ENCODE measurements at places on chromosomes 1 and 21.

- DNase-seq: no peak
These were observed 7.1 kb downstream of the RAD54L start for GRCh38 chr1:46254668-46255067.

DNA sequence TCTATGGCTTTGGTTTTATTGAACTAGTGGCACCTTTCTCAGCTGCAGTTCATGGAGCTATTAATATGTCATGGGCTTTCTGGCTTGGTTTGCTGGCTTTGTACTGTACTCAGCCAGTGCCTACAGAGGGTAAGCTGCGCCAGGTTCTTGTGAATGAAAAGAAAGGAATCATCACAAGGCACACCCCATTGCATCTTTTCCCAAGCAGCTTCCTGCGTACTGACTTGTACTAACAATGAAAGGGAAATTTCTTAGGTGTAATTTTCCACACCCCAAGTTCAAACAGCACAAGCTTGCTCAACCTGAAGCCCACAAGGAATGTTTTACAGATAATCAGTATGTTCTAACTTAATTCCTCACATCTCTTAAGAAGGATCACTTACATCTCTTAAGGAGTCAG is 78.0 kb upstream of the TNFSF18 start:
- no peak for DNase-seq

DNA sequence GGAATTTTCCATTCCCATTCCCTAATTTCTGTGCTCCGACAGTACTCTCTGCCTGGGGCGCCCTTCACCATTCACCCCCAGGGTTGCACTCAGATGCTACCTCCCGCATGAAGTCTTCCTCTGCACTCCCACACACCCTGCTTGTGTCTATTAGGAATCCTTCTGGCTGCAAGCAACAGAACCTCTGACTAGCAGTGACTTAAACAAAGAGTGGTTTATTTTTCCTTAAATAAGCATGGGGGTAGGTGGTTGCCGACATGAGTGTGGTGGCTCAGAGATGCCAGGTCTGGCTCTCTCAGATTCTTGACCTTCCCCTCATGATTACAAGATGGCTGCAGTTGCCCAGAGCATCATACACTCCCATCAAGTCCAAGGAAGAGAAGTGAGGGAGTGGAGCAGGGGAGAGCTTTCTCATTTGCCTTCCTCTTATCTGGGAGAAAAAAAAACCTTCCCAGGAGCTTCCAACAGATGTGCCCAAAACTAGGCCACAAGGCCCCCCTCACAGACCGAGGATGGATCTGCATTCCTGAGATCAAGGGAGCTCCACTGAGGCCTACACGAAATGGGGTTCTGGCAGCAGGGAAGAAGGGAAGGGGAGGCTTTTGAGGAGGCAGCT is 49.6 kb upstream of the LBR start:
- DNase-seq: no peak

DNA sequence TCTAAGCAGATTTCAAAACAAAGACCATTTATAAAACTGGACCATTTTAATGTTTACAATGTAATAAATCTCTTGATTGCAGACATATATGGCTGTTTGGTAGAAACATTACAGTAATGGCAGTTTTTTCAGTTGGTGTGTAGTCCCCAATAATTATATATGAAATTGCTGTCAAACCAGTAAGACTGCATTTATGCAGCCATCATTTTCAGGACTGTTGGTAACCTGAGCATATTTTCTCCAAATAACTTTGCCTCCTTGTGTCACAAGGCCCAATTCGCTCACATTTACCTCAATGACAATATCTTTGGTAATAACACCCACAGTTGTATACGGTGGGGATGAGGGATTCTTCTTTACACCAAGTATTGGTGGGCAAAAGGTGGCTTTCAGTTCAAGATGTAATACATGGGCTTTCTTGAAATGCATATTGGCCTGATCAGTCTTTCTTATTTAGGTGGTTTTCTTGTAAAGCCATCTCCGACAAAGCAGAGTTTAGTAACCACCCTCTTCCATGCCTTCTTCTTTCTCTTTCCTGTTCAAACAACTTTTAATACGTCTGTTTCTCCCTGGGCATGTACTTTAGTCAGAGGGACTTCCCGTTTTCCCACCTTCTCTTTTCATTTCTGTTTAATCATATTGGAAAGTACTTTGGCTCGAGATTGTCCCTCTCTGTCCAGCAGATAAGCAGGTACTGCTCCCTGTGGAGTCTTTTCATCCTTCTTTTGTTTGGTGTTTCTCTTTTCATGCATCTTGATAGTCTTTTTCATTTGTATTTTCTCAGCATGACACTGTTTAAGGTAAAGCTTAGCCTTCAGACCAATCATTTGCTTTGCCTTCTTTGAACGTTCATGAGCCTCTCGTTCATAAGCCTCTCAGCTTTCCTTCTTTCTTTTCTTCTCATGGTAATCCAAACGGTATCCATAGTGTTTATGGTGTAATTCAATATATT is 30.4 kb downstream of the ATP2B4 start:
- DNase-seq: no peak

- no peak for DNase-seq
These were observed 133.9 kb upstream of the CD34 start for GRCh38 chr1:208044589-208045462.
